ENCODE measurements at places on chromosomes 5 and 9. TPM values are rescaled to one million over a fixed set of nuclear protein-coding genes. Genes with fewer than 3 reads are reported as not detected.

DNA sequence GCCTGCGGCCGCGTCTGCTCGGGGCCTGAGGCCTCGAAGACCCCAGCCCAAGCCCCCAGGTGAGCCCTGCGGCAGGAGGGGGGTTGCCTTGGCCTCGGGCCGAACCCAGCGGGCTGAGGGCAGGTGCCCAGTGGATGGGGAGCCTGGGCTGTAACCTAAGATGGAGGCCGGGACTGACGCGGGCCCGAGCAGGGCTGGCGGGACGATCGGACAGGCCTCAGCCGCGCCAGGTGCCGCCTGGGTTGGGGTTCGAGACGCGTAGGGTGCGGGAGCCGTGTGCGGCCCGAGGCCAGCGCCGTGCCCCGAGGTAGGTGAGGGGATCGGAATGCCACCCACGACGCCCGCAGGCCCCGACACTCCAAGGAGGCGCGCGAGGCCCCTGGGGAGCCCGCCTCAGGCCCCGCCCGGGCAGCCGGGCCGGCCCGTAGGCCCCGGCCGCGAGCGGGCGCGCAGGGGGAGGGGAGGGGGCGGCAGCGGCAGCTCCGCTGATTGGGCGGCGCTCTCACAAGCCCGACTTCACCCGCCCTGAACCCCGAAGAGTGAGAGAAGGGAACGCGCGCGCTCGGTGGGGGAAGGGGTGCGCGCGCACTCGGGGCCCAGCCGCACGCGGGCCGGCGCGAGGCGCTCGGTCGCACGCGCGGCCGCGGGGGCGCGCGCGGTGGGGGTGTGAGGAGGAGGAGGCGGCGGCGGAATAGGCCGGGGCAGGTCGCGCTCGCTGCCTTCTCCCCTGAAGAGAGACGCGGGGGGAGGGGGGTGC lies at the start of gene NSD1:
TSS of gene NSD1 (plus strand) at position 678 of the 757 bp plus-strand sequence. CDS start 1,331 bp downstream, outside the sequence.
- DNase-seq: peak; percentile 92

DNA sequence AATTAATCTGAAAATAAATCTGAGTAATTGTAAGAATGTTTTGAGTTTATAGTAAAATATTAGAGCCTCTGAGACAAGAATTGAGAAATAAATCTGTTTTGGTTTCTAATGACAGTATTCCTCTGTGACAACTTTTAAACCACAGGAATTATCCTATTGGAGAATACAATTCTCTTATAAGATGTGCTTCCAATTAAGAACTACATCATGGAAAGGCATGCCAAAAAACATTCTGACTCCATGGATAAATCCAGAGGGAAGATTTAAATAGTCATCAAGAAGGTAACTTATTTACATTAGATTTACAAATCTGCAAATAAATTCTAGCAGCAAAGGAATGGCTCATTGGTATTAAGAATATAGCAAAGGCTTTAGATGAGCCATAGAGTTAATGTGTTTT lies 178.3 kb upstream of the ACOT12 start:
- DNase-seq: no peak

DNA sequence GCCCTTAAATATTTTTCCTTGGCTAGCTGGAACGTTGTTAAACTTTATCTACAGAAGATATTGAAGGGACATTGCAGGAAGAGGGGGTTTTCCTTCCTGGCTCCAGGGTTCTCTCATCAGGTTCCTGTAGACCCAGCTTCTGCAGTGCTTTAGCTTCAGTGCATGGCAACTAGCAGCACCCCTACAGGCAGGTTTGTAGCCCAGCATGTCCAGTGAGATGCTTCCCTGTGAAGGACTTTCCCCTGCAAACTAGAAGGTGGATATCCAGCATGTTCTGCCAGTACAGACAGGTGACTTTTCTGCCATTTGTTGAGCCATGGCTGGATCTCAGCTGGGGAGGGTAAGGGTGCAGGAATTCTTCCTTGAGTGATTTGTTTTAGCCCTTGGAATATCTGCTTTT lies 10.4 kb downstream of the CCL28 start:
- no peak for DNase-seq

GRCh38 chr5:131021646-131022045 lies 143.4 kb downstream of the HINT1 start:
- no peak for DNase-seq

- DNase-seq: no peak
Measured at GRCh38 chr5:54607006-54607405, 89.4 kb downstream of the SNX18 start.

- DNase-seq: no peak
Measured at GRCh38 chr5:160869989-160870521, 18.0 kb upstream of the ATP10B start.

DNA sequence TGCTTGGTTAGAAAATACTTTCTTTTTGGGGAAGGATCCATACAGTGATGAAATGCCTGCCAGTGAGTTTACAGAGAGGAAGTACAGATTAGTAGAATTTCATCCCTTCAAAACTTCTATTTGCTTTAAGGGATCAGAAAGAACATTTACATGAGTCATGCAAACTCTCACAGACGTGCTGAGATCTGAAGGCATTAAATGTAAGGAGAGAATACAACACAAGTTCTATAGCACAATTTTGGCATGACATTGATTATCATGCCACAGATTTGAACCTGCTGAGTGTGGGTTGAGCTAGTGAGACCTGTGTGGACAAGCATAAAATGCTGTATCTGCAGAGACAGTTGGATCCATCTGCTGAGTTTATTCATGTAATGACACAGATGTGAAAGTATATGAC lies 613.6 kb upstream of the SEMA6A start:
- DNase-seq: no peak

- DNase-seq: no peak
Measured at GRCh38 chr5:170307575-170308465, 10.2 kb upstream of the LCP2 start.

GRCh38 chr5:56620903-56621677 lies 194.3 kb upstream of the MAP3K1 start:
- no peak for DNase-seq

DNA sequence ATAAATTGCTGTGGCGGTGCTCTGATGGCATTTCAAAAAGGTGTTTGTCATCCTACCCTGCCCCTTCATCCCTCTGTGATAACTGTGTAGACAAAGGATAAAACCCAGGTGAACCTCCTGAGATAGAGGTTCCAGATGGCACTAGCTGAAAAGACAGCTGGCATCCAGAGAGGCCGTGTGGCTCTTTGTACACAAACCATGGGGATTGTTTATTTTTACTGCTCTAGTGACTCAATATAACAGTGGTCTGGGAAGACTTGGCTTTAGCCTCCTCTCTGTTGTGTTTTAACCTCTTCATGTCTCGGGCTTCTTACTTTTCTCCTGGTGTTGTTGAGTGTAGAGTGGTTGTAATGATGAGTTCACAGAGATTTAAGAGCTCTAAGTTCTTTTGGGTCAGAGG lies 48.8 kb downstream of the SH3GL2 start:
- DNase-seq: no peak

DNA sequence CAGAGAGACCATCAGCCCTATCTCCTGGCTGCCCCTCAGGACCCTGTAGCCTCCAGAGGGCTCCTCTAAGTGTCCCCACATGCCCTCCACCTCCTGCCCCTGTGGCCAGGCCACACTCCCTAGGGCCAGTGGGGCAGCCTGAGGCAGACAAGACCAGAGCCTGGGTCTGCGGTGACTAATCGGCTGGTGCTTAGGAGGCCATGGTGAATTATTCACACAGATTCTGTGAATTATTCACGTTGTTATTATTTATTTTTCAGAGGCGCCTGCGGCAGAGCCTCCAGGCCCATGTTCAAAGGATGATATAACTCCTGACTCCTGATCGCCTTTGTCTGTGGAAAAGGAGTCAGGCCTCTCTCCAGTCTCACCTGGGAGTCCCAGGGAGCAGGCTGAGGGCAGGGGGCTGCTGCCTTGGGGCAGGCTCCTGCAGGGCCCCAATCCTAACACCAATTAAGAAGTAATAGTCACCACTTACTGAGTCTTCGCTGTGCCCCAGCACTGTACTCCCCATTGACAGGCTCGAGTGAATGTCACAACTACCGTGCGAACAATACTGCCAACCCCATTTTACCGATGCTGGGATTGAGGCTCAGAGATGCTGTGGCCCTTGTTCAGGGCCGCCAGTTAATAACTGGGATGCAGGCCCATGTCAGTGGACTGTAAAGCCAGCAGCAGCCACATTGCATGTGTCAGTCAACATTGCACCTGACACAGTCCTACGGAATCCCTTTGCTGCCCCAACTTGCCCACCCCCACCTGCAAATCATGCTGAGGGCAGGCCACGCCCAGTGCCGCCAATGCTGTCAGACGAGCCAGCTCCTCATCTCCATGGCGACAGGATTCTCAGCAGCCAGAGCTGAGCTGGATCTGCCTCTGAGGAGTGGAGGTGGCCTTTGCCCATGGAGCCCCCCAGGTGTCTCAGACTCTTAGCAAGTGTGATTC lies 94.9 kb downstream of the PCDH1 start:
- DNase-seq: no peak

DNA sequence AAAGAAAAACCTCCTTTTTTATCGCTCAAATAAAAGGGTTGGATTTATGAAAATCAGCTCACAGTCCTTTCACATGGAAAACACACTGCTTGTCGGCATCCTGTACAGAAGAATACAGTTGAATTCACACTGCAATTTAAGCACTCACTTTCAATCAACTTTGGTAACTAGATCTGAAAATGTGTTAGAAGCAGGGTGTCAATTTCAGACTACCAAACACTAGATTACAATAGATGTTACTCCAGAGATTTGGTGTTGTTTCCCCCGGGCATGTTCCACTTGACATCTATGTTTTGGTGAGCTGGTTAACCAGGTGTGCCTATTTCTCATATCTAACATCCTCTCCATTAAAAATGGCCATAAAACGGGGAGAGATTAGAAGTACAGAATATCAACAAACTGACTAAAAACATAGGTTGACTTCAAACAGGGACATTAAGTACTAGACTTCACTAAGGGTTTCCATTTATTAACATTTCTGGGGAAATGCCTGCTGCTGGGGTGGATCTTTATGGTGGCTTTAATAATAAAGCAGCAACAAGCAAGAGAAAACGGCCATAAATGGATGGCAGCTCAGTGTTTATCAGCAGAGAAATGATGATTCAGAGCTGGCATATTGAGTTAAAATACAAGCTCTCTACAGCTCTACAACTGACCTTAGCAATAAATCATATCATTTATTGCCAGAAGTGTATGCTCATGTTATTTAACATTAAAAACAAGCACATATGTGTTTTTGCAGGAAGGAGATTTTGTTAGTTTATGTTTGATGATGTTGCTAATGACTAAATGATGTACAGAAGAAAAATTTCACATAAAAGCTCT lies 158.8 kb downstream of the SLF1 start:
- no peak for DNase-seq

- DNase-seq: no peak
Measured at GRCh38 chr5:101539315-101539714, 636.2 kb upstream of the ST8SIA4 start.

GRCh38 chr5:180792287-180792964 lies 10.2 kb downstream of the MGAT1 start:
- no peak for DNase-seq

- DNase-seq: no peak
Measured at GRCh38 chr5:1901061-1901460, 18.3 kb upstream of the IRX4 start.

DNA sequence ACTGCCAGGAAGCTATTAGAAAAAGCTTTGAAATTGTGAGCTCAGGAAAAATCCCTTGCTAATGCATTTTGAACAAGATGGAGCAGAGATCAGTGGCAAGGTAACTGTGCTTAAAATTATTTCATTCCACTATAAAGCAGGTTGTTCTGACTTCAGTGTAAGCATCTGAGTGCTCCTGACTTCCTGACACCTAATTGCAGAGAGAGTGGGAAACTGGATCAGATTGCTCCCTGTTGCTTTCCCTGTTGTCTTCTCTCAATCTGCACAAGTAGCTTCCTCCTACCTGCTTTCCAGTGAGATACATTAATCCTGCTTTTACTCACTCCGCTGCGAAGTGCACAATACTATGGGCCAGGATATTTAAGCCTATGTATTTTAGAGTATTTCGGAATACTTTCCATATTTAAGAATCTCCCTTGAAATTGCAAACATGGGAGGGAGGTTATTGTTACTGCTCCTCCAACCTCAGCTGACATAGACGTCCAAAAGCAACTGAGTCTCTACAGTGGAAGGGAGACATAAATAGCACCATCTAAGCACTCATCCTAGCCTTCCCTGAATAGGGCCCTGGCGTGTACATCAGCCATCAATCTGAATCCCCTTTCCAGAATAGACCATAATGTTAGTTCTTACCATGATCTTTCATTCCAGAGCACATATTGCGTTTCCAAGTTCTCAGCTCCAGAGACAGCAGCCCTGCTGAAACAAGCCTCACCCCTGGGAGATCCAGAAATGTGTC lies 178.8 kb downstream of the PAM start:
- no peak for DNase-seq

- no peak for DNase-seq
Measured at GRCh38 chr9:13160051-13160450, 119.4 kb downstream of the MPDZ start.

DNA sequence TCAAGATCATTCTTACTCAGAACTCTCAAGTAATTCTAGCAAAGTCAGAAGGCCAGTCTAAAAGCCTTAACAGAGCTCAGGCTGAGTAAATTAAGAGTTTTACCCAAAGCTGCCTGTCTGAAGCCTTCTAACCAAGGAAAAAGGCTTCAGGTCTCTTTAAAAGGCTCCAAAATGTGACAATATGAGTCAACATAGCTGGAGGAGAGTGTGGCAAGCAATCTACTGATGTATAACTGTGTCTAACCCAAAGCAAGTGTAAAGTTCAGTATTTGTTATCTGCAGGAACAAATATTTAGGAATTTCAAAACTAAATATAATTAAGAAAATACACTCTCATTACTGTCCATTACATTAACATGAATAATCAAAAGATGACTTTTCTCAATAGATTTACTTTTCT lies 11.0 kb downstream of the ZBTB5 start:
- DNase-seq: no peak

- DNase-seq: no peak
Measured at GRCh38 chr9:36444203-36444602, 44.1 kb upstream of the RNF38 start.

DNA sequence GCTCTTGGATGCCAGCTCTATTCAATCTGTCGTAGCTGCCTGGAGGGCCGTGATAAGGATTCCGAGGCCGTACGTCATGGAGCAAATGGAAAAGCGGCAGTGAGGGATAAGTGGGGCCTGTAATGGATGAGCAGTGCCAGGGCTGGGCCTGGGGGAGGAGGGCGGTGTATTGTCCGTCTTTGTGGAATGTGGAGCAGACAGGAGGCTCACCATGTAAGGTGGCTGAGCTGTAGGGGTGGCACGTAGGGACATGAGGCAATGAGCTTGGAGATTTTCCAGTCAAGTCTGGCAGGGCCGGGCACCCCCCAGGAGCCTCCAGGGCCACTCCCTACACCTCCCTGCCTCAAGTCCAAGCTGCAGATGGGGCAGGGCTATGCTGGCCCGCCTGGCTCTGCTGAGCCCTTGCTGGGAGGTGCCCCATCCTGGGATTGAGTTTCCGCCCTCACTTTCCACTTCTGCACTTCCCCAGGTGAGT lies 29.2 kb downstream of the NCS1 start:
- DNase-seq: no peak

GRCh38 chr9:106632621-106633020 lies 230.3 kb upstream of the ZNF462 start:
- no peak for DNase-seq

GRCh38 chr9:71795097-71795813 lies 26.9 kb upstream of the CEMIP2 start:
- DNase-seq: no peak

The FOXD4L4 gene
- total RNA-seq: 0.29 TPM

The NR4A3 gene
- total RNA-seq: 20.7 TPM

The C9orf153 gene
- total RNA-seq: 0.18 TPM

The GALNT12 gene
- 2.5 TPM for total RNA-seq

The OR1Q1 gene
- not detected for total RNA-seq

The CDKN2B-AS1 gene
- total RNA-seq: 1.4 TPM

The GLRA1 gene
- not detected for total RNA-seq

All from activated B cell treated with CpG ODN at 0.5 μM for 24 hours (primary cell).